Activated CD4-positive, alpha-beta T cell treated with anti-CD3 and anti-CD28 coated beads, Interleukin-2, amount 50 U/mL, for 1 hour (primary cell): ENCODE measurements at places on chromosomes 5 and 9.

DNA sequence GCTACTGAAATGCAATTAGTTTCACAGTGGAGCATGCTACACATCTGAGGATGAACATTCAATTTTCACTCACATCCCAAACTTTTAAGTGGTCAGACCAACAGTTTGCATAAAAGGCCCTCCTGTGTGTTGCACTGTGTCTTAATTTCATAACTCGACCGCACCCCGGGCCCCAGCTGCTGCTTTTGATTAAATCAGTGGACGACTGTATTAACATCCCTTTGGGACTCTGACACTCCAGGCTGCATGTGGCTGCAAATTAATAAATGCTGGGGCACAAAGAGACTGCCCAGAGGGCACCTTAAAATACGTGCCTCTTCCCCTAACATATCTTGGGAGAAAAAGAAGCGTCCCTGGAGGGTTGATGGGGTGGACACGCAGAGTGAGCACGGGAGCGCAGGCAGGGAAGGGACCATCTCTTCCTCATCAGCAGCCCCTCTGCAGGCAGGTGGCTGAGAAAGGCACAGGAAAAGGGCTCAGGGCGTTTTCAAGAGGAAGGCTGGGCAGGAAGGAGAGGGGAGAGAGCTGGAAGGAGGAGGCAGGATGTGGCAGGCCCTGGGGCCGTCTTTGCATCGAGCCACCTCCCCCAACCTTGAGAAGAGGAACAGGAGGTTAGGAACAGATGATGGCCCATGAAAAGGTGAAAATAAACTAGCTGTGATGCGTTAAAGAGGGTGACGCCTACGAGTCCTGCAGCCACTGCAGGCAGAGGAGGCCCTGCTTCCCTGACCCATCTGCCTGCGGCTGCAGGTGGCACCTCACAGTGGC lies 18.6 kb downstream of the MED10 start:
- DNase-seq = no peak

DNA sequence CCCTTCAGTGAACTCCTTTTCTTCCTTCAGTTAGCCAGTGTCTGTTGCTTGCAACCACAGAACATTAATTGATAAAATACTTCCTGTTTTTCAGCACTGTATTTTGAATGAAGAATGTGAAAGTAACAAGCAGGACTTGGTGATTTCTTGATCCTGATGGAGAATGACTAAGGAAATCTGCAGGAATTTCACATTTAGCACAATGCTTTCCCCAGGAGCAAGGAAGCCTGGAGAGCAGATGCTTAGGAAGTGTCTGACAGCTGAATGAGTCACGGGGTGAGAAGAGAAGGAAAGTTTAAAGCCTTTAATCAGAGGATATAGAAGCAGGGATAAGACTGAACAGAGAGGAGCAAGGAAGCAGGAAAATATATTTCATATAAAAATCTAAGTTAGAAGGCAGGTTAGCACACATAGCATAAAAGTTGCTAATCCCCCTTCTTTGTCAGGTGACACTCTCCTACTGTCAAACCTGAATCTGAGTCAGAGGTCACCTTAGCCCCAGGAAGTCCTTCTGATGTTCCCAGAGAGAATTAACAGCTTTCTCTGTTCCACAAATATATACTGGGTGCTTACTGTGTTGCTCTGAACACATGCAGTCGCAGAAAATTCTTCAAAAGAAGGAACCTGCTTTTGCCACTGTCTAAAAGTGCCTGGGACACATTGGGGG lies 59.7 kb downstream of the GNA14 start:
- DNase-seq = no peak

- no peak for DNase-seq
Observed at GRCh38 chr9:85237478-85237877, 504.3 kb downstream of the AGTPBP1 start.

DNA sequence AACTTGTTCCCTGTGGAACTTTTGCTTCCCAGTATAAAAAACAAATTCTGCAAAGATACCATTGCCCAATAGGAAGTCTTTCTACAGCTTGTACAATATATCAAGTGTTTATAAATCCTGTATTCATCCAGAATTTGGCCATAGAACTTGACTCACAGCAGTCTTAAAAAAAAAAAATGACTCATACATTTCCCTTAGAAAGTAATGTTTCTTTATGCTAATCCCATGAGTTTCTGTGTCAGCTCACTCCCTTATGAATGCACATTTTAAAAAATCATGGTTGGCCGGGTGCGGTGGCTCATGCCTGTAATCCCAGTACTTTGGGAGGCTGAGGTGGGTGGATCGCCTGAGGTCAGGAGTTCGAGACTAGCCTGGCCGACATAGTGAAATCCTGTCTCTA lies 89.3 kb upstream of the DMRT1 start:
- DNase-seq = no peak

- DNase-seq = no peak
Observed at GRCh38 chr9:13387734-13388067, 108.2 kb upstream of the MPDZ start.

DNA sequence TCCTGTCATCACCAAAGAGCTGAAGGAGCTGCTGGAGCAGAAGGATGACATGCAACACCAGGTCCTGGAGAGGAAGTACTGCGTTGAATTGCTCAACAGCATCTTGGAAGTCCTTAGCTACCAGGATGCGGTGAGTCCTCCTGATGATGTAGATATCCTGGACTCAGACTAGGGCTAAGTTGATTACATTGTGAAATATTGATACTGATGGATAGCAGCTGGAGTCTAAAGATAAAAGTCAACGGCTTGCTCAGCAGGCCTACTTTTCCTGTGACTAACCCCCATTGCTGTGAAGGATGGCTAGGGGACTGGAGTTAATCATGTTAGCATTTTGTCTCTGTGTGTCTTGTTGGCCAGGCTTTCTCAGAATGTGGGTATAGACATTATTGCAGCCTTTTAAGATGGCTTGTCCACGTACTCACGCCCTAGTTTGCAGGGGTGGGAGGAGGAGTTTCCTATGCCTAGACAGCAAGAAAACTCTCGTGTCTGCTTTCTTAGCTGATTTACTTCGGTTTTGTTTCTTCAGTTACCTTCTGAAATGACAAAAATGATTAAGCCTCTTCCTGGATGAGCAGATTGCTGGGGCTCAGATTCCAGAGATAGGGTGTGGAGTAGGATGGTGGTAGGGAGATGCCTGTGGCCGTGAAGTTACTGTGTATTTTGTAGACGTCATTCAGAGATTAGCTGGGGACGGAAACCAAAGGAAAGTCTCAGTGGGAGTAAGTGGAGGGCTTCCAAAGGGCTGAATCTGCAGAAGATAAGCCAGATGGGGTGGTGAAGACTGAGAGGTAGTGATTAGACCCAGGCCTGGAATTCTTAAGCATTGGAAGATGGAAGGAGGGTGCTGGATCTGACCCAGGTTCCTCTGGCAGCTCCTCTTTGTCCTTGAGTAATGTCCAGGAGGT lies 166.3 kb downstream of the DOCK2 start:
- DNase-seq = no peak

- DNase-seq = no peak
Observed at GRCh38 chr9:134590240-134591081, 51.1 kb upstream of the COL5A1 start.

- DNase-seq = no peak
Observed at GRCh38 chr9:87890837-87891236, 8.2 kb downstream of the SPATA31E1 start.

DNA sequence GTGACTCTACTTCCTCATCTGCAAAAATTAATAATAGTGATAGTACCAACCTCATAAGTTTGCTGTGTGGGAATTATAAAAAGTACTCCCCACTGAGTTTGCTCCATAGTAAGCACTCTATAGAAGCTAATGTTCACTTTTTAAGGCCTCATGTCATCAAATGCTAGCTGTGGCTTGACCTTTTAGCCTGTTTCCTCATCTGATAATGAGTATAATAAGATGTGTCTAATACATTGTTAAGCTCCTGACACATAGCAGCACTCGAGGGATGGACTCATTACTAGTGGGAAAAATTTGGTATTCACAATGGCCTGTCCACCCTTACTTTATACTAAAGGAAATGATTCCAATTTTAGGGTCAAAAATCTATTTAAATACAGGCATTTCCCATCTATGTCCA lies 26.1 kb upstream of the CAST start:
- no peak for DNase-seq

DNA sequence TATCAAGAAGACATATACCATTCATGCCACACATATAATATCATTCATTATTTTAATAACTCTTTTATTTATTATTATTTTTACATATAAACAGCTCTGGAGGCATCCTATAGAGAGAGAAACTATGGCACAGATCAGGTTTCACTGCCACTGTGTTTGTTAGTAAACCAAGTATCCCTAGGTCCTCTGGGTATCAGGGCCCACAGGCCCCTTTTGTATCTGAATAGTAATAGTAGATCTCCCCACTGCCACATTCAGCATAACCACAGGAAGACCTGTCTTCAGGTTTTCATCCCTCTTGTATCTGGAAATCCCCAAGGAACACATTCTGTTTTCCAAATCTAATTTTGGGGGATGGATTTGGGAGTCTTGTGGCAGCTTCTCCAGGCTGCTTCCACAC lies 94.0 kb downstream of the SPATA31D1 start:
- no peak for DNase-seq

GRCh38 chr9:91778031-91778430 lies 172.0 kb downstream of the ROR2 start:
- DNase-seq = no peak

DNA sequence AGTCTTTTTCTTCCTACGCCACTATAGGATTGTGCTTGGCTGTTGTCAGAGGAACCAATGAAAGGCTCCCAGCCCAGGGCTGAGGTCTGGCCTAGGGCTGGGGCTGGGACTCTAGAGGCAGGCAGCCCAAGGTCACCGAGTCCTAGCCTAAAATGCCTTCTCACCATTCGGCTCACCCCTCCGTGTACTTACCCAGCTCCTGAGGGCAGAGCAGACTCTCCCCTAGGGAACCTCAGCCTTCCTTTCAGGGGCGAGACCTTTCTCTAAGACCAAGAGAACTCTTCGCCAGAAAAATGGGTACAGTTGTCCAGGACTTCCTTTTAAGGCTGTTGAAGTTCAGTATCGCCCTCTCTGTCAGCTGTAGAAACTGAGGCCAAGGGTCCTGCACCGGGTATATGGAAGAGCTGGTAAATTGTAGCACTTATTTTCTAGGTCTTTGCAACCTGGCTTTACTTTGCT lies 1.7 kb upstream of the SPRY4 start:
- DNase-seq = no peak

DNA sequence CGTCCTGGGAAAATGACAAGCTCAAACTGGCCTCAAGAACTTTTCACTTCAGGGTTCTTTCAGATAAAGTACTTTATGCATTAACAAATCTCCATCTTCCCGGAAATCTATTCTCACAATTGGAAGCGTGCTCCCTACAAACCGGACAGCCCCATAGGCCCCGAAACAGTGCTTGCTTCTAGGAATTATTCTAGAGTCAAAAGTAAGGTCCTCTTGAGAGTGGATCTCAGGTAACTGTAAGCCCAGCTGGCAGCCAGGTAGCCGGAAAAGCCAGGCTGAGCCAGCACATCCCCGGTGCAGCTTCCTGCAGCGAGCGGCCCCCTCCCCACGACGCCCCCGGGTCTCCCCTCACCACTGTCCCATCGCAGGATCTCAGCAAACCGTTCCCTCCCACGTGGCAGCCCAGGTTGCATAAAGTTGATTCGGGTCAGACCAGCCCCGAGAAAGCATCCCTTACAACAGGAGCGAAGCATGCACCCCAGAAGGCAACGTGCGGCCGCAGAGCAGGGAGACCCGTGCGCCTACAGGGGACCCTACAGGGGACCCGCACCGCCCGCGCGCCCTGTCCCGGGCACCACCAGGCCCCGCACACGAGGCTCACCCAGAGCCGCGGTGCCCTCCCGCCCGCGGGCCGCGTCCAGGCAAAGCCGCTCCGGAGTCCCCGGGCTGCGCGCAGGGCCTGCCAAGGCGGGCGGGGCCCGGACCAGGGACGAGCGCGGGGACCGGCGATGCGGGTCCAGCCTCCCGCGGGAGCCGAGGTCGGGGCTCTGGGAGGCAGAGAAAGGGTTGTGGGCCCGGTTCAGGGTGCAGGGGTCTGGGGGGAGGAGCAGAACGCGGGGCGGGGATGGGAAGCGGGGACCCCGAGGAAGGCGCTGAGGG lies 920 bp downstream of the LPCAT1 start:
- DNase-seq = no peak
